Vagina (tissue), 2 donors: ENCODE measurements at places on chromosomes 7 and 10. TPM values are rescaled to one million over a fixed set of nuclear protein-coding genes. Genes with fewer than 3 reads are reported as not detected.

SEPTIN14 gene
- total RNA-seq, result not detected

PNLIPRP2 gene
- not detected for total RNA-seq

FAM25C gene
- total RNA-seq, result not detected

DNA sequence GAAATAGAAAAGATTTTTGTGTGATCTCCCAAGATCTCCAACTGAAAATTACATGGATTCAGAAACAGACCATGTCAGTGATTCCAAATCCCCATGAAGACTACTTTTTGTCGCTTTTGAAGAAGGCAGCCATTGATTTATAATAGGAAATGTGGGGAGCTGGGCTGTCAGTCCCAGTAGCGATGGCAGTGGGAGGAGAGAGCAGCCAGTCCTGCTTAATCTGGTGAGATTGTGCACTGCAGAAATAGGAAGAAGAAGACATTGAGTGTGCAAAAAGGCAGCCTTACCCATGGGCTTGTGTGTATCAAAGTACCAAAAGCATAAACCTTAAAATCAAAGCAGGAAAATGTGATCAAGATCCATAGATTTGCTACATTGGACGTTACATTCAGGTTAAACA is 4.8 kb downstream of the ADRB1 start:
- H3K4me3 ChIP-seq, result no peak overlapping the region
- peaks cover 7% of the 10 kb centered on the region for H3K4me1 ChIP-seq
- H3K27me3 ChIP-seq, result peaks cover 3% of the 10 kb centered on the region
- DNase-seq, result no peak
- no peak overlapping the region for H3K27ac ChIP-seq

DNA sequence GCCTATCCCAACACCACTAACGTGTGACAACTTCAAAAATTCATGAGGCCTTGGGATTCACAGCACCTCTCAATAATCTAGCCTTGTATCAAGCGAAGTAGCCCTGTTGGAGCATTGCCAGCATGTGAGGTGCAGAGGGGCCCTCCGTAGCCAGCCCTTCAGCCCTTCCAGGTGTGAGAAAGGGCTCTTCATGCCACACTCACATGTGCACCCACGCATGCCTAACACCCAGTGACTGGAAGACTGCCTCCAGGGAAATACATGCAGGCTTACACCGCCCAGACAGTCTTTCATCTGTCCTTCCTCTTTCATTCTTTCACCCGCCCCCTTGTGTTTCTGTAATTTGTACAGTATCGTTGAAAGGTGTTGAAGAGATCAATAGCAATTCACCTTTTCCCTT is 26.1 kb downstream of the LRRC4 start:
- H3K27me3 ChIP-seq, result no peaks in the 10 kb centered on the region
- no peak overlapping the region for H3K4me3 ChIP-seq
- no peaks in the 10 kb centered on the region for H3K4me1 ChIP-seq
- DNase-seq, result no peak

DNA sequence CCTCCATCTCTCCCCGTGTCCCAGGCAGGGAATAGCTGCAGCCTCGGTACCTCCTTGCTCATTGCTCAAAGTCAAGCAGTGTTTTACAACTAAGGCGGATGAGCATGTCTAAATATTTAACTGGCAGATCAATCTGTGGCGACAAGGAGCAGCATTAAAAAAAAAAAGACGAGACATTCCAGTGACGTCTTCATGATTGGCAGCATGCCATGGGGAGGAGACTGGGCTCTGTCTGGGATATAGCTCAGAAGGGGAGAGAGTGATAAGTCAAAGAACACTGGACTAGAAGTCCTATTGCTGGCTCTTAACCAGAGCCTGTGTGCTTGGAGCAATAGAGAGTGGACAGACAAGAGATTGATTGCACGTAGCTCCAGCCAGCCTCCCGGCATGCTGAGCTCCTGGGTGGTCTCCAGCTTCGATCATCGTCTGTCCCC is 287.5 kb upstream of the PODXL start:
- no peaks in the 10 kb centered on the region for H3K4me1 ChIP-seq
- no peaks in the 10 kb centered on the region for H3K27me3 ChIP-seq
- no peak overlapping the region for H3K4me3 ChIP-seq
- H3K27ac ChIP-seq, result no peak overlapping the region
- no peaks in the 10 kb centered on the region for H3K36me3 ChIP-seq

DNA sequence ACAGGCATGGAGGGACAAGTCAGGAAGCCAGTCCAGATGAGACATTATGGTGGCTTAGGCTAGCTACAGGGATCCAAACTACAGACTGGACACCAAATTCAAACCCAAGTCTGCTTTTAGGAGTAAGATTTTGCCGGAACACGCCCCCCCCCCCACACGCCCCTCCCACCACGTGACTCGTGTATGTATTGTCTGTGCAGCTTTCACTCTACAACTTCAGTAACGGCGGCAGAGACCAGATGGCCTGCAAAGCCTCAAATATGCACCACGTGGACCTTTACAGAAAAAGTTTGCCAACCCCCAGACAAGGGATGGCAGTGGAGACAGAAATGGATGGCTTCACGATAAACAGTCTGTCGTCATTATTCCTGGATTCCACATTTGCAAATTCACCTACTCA is 14.5 kb downstream of the HIPK2 start:
- peak; percentile 54 for DNase-seq
- H3K27ac ChIP-seq, result no peak overlapping the region
- no peak overlapping the region for H3K4me3 ChIP-seq
- H3K4me1 ChIP-seq, result peaks cover 34% of the 10 kb centered on the region
- no peaks in the 10 kb centered on the region for H3K27me3 ChIP-seq
- H3K36me3 ChIP-seq, result no peaks in the 10 kb centered on the region

DNA sequence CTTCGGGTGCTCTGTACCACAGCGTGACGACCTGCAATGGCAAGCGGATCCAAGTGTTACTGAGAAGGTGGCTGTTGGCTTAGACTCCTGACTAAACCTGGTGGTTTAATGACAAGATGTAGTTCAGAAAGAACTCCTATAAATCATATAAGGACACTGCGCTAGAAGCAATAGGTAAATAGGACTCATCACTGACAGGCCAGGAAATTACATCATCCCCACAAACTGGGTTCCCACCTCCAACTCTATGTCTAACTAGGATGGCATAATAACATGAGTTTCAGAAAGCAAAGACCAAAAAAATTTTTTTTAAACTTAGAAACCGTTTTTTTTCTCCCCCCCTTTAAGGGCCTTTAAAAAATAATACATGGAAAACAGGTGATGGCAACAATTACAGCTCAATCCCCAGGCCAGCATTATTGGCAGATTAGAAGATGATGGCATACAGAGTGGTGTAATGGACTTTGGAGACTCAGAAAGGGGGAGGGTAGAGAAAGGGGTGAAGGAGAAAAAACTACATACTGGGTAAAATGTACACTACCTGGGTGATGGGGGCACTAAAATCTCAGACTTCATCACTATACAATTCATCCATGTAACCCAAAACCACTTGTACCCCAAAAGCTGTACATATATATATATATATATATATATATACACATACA is 81.4 kb upstream of the FAM133B start:
- DNase-seq, result no peak
- no peaks in the 10 kb centered on the region for H3K36me3 ChIP-seq
- no peak overlapping the region for H3K27ac ChIP-seq
- H3K4me1 ChIP-seq, result peaks cover 13% of the 10 kb centered on the region
- no peak overlapping the region for H3K4me3 ChIP-seq

DNA sequence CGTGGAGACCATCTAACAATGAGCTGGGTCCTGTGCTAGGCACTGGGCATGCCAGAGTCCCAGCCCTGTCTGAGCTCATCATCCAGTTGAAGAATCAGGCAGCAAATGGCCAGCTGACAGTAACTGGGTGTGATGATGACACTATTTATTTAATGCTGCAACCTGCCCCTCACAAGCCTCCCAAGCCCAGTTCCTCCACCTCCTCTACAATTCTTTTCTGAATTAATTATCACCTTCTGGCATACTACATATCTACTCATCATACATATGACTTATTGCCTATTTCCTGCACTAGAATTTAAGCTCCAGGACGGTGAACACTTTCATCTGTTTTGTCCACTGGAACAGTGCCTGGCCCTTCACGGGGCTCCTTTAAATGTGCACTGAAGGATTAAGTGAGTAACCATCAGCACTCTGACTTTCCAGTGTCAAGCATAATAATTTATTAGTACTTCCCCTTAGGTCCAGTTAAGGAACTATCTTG is 96.7 kb upstream of the LAMB4 start:
- no peaks in the 10 kb centered on the region for H3K4me1 ChIP-seq
- no peak overlapping the region for H3K4me3 ChIP-seq
- no peak overlapping the region for H3K27ac ChIP-seq
- H3K27me3 ChIP-seq, result no peaks in the 10 kb centered on the region
- DNase-seq, result no peak
- no peaks in the 10 kb centered on the region for H3K36me3 ChIP-seq

GRCh38 chr10:36280890-36281499 is 638.9 kb upstream of the FZD8 start:
- DNase-seq, result no peak
- no peak overlapping the region for H3K27ac ChIP-seq
- no peak overlapping the region for H3K4me3 ChIP-seq
- no peaks in the 10 kb centered on the region for H3K4me1 ChIP-seq
- H3K27me3 ChIP-seq, result no peaks in the 10 kb centered on the region

DNA sequence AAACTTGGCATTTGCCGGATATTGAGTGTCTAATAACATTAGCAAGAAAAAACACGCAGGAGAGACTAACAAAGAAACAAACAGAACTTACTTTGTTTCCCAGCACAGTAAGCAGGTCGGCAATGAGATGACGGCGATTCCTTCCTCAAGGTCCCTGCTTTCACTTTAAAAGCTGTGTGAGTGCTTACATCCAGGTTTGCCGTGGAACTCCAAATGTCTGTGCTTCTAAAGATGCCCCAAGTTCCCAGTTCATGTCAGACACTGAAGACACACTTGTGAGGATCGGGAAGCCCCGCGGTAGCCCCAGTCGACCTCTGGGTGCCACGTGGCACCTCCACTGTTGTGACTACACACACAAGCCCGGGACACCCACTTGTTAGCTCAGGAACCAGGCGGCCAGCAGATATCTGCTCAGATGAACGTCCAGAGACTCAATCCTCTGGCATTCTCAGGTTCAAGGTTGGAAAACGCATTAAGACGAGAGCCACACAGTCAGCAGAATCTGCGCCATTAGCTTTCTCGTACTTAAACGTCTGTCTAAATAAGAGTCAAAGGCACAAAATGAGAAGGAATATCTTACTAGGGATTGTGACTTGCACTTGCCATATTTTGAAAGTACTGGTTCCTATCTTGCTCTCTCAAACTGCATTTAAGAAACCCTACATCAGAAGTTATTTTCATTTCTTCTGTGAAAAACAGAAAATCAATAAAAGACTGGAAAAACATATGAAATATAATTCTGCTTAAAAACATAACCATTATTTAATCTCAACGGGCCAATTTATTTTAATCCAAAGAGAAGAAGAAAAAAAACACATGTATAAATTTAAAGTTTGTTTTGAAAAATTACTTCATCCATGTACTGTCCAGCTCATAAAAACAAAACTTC is 207.6 kb upstream of the KLF14 start:
- H3K4me1 ChIP-seq, result peaks cover 97% of the 10 kb centered on the region
- H3K27ac ChIP-seq, result peak overlapping the region; percentile 85
- H3K27me3 ChIP-seq, result no peaks in the 10 kb centered on the region
- DNase-seq, result no peak
- peaks cover 5% of the 10 kb centered on the region for H3K36me3 ChIP-seq

DNA sequence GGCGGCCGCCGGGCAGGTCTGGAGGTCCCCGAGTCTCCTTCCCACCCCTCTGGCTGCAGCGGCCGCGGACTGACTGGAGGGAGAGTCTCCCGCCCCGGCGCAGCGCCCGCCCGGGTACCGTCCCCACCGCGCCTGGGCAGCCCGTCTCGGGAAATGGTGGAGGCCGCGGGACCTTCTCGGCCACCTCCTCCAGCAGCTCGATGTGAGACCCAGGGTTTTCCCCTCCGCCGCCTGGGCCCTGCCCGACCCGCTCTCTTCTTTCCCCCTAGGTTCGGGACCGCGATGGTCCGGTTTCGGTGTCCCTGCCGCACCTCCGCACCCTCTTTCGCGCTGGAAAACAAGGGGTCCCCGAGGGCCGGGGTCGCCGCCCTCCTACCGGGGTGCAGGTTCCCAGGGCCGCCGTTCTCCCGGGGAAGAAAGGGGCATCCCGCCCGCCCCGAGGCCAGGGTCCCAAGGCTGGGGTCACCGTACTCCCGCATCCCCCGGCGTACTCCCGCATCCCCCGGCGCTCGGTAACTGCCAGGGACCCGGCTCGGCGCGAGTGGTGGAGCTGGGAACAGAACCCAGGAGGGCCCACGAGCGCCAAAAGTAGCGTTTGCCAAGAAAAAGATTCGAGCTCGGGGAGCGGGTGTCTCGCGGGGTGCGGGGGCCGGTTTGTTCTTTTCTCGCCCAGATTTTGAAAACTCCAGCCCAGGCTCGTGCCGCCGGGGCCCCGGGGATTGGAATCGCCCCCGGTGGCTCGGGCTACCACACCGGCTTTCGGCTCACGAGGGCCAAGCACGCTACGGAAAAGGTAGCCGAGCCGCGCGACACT is 3.4 kb downstream of the TNRC18 start:
- no peaks in the 10 kb centered on the region for H3K36me3 ChIP-seq
- peak overlapping the region; percentile 98 for H3K27ac ChIP-seq
- DNase-seq, result no peak
- peaks cover 30% of the 10 kb centered on the region for H3K4me1 ChIP-seq
- no peaks in the 10 kb centered on the region for H3K27me3 ChIP-seq

GRCh38 chr7:124723012-124723411 is 42.6 kb downstream of the GPR37 start:
- no peaks in the 10 kb centered on the region for H3K36me3 ChIP-seq
- no peaks in the 10 kb centered on the region for H3K4me1 ChIP-seq
- no peak overlapping the region for H3K4me3 ChIP-seq
- H3K27ac ChIP-seq, result no peak overlapping the region
- H3K27me3 ChIP-seq, result no peaks in the 10 kb centered on the region
